ENCODE measurements at places on chromosomes 1 and 21.

- peak; percentile 82 for DNase-seq
Measured at GRCh38 chr1:27045973-27046558, 33.4 kb upstream of the TENT5B start.

DNA sequence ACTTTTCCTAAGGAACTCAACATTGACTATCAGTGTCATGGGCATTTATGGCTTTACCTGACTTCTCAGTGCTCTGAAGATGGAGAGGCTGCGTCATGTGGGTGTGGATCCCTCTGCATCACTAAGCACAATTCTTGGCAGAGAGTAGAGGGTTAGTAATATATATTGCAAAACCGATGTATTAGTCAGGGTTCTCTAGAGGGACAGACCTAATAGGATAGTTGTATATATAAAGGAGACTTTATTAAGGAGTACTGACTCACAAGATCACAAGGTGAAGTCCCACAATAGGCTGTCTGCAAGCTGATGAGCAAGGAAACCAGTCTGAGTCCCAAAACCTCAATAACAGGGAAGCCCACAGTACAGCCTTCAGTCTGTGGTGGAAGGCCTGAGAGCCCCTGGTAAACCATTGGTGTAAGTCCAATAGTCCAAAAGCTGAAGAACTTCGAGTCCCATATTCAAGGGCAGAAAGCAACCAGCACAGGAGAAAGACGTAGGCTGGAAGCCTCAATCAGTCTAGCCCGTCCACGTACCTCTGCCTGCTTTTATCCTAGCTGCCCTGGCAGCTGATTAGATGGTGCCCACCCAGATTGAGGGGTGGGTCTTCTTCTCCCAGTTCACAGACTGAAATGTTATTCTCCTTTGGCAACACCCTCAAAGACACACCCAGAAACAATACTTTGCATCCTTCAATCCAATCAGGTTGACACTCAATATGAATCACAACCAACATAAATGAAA, 159.7 kb upstream of the NRIP1 start:
- DNase-seq, result no peak

DNA sequence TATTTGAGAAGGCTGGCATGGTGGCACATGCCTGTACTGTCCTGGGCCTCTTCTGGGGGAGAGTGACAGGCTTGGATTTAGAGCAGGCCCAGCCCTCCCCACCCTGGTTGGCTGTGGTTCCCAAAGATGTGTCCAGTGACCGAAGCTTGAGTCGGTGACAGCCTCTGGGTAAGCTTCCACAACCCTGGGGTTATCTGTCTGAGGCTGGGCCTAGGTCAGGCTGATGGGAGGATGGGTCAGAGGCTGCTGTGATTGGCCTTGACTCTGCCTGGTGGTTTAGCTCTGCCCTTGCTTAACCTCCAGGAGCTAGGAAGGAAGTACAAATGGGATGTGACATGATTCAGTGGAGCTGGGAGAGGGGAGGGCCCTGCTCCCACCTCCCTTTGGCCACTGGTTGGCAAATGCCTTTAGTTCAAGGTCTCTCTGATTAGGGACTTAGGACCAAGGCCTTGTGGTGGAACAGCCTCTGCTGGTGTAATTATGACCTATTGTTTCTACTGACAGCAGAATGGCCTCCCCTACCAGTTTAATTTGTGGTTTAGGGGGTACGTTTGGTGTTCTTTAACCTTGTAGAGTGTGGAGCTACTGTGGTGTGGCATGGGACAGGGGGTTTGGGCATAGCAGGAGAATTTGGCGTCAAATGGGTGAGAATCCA, 16.6 kb downstream of the NUDC start:
- DNase-seq, result no peak

DNA sequence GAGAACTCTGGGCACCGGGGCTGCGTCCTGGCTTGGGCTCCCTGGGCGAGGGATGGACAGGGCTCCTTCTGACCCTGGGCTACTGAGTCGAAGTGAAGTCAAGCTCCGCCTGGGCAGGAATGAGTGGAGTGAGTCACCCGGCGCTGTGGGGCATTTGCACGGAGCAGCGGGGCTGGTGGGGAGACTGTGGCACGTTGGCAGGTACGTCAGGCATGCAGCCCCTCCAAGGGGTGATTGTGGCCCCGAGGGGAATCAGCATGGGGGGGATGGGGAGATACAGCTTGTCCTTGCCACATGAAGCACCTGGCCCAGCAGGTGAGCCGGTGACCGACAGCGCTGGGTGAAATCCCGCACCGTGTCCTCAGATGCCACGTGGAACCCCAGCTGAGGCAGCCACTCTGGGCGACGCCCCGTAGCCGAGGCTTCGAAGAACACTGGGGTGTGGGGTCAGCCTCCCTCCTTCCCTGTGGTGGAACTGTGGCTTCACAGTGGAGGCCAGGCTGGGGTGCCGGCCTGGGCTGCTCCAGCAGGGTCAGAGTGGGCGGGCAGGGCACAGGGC, 62.3 kb downstream of the COL18A1 start:
- DNase-seq, result no peak

- DNase-seq, result no peak
Measured at GRCh38 chr1:226725897-226726267, 13.2 kb downstream of the ITPKB start.

GRCh38 chr1:68149907-68150306, 82.4 kb downstream of the WLS start:
- DNase-seq, result no peak

GRCh38 chr1:72557446-72558049, 275.2 kb upstream of the NEGR1 start:
- DNase-seq, result no peak

GRCh38 chr1:167763525-167764220, 41.9 kb downstream of the MPZL1 start:
- DNase-seq, result no peak

DNA sequence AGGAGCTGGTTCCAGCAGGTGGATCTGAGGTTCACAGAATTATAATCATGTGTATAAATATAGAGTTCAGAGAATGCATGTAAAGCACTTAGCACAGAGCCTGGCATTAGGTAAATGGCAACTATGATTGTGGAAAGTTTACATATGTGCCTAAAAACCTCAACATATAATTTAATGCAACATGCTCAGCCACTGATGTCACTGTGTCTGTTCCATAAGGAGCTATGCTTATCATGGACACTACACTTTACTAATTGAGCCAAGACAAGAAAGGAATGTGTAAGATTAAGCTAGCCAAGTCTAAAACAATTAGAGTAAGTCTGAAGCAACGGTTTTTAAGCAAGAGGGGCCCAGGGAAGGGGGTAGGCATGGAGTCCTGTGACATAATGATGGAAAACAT, 61.5 kb downstream of the GNG12 start:
- DNase-seq, result no peak

DNA sequence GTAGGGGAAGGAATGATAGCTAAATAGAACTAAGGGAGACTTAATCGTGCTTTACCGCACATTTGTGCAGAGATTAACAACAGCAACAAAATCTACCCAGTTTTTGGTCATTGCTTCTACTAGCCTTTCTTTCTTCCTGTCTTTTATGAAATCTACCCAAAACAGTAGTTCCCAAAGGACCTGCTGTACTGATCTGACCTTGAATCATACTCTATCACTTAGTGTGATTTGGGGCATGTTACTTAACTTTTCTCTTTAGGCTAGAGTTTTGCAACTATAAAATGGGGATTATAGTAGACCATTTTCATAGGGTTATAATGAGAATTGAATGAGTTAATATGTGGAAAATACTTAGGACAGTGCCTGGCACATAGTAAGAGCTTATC, 30.5 kb upstream of the MACF1 start:
- no peak for DNase-seq

GRCh38 chr1:24536391-24536840, 19.5 kb upstream of the NCMAP start:
- DNase-seq, result no peak

- peak; percentile 8 for DNase-seq
Measured at GRCh38 chr1:202084791-202085681, 37.7 kb upstream of the GPR37L1 start.

DNA sequence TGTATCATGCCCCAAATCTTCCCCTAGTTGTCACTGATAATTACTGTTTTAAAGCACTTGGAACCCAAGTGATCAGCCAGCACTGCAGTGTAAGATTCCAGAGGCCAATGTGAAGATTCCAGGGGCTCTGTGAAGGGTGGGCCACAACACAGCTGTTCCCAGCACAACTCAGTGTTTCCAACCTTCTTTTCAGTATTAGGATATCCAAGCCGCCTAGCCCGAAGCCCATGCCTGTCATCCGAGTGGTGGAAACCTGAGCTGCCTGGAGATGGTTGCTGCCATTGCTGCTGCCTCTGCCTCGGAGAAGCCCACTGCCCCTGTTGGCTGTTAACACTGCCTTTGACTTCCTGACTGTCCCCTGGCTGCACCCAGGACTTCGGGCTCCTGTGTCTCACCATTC, 30.4 kb upstream of the SNX27 start:
- no peak for DNase-seq

DNA sequence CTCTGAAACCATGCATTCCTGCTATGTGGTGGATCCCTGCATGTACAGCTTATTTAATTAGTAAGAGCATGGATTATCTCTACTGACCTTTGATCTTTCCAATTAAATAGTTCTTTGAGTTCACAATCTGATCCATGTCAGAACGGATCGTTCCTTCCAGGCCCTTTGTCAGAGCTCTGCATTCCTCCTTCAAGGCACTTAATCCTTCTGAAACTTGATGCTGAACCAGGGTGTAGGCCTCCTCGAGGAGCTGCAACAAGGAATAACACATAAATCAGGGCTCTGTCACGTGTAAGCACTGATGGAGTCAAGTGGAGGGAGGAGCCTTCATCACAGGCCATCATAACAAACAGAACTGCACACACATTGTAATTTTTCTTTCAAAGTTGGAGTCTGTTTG, 68.4 kb upstream of the EDEM3 start:
- DNase-seq, result peak; percentile 57

- no peak for DNase-seq
Measured at GRCh38 chr1:116808200-116808847, 54.1 kb downstream of the CD2 start.

DNA sequence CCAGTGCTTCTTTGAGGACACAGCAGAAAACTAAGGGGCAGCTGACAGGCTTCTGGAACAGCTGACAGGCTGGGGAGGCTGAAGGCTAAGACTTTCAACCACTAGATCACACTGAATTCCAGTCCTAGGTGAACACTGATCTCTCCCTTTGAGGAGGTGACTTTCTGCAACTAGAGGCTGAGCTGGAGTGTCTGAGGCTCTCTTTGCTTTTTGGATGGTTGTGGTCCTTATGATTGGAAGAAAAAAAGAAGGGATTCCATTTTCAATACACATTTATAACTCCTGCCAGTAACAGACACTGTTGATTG, 1.4 kb downstream of the IL6R start:
- no peak for DNase-seq

DNA sequence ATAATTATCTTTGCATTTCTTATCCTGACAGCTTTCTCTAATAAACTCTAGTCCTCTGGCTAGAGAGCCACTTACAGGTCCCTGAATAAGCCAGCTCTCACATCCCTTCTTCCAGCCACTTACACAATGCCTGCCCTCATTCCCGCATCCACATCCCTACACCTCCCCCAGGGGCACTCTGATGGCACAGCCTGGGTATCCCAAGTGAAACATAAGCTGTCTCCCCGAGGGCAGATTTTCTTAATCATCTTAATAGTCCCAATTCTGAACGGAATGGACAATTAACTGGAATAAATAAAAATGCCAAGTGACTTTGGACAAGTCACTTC, 4.9 kb downstream of the RHOC start:
- no peak for DNase-seq

- no peak for DNase-seq
Measured at GRCh38 chr1:58950897-58951296, 167.1 kb upstream of the JUN start.

GRCh38 chr21:44959376-44960091, 19.7 kb downstream of the SLX9 start:
- no peak for DNase-seq

- no peak for DNase-seq
Measured at GRCh38 chr1:238675221-238675620, 711.1 kb upstream of the CHRM3 start.

GRCh38 chr21:43775795-43776430, at the start of gene CSTB:
Gene CSTB, minus strand, starts transcription at chr21:43776308. Its CDS starts 39 bp downstream, at chr21:43776269.
- DNase-seq, result peak; percentile 86

DNA sequence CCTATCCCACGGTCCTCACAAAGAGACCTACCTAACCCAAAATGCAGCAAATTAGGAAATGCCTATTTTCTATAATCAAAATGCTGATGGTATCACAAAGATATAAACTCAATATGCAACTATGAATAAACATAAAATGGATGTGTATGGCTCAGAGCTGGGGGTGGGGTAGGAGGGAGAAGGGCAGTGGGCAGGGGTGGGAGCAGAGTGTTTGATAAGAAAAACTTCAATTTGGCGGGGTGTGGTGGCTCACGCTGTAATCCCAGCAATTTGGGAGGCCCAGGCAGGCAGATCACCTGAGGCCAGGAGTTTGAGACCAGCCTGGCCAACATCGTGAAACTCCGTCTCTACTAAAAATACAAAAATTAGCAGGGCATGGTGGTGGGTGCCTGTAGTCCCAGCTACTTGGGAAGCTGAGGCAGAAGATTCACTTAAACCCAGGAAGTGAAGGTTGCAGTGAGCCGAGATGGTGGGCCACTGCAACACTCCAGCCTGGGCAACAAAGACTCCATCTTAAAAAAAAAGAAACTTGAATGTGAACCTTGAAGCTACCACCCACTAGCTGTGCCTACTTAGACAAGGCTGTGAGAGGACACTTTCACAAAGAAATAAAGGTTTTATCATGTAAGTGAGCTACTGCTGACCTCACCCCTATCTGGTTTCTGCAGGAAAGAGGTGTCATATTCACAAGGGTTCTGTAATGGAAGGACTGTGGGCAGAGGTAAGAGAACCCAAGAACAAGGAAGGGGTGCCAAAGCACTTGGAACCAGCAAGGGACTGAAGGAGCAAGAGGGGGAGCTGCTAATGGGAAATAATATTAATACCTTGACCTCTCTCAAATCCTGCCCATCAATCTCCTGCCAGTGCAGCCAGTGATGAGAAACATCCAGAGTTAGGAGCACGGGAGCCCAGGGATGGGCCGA, 53.0 kb downstream of the HLCS start:
- no peak for DNase-seq

GRCh38 chr1:87730274-87731216, 401.9 kb downstream of the LMO4 start:
- DNase-seq, result no peak

GRCh38 chr1:26184086-26184485, 6.3 kb upstream of the CATSPER4 start:
- DNase-seq, result no peak

GRCh38 chr1:56222914-56223540, 356.3 kb downstream of the PLPP3 start:
- no peak for DNase-seq

DNA sequence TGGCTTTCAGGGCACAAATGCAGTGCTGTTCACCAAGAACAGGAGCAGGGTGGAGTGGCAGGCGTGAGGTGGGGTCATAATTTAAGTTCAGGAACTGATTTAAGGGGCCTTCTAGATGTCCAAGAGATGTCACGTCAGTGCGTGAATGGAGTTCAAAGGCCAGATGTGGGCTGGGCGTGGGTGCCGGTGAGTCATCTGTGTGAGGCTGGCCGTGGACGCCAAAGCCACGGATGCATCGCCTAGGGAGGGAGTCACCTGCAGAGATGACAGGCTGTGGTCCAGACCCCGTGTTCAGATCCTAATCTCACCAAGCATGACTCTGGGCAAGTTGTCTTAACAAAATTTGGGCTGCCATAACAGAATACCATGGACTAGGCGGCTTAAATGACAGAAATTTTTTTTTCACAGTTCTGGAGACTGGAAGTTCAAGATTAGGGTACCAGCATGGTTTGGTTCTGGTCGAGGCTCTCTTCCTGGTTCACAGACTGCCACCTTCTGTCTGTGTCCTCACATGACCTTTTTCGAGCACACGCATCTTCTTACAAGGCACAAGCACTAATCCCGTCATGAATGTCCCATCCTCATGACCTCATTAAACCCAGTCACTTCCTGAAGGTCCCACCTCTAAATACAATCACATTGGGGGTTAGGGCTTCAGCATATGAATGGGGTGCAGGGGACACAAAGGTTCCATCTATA, 109.6 kb downstream of the PRDM2 start:
- no peak for DNase-seq

Data from HEK293T (cell line).